ENCODE measurements at places on chromosomes 7 and 10.

DNA sequence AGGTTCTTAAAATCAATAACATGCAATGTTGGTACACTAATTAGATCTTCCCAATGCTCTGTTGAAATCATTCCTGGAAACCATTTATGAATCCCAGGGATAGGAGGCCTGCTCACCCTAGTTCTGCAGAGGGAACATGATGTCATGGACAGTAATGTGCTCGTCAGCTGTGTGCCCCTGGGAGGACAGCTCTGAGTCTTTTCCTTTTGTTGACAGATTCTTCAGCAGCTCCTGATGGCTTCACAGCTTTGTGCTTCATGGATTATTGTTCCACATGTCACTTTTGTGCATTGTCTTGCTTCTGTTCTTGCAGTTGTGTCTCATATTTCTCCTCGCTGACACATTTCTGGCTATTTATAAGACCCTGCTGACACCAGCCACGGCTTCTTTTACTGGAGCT is 367.5 kb downstream of the CCSER2 start:
- DNase-seq: no peak

- no peak for DNase-seq
Measured at GRCh38 chr7:127581716-127582115, 3.7 kb downstream of the GCC1 start.

GRCh38 chr7:150820578-150821198 is 20.1 kb downstream of the TMEM176A start:
- no peak for DNase-seq

GRCh38 chr10:73493781-73494180 is 2.0 kb downstream of the PPP3CB start:
- peak; percentile 60 for DNase-seq

- DNase-seq: no peak
Measured at GRCh38 chr7:11956991-11957390, 125.0 kb upstream of the THSD7A start.

DNA sequence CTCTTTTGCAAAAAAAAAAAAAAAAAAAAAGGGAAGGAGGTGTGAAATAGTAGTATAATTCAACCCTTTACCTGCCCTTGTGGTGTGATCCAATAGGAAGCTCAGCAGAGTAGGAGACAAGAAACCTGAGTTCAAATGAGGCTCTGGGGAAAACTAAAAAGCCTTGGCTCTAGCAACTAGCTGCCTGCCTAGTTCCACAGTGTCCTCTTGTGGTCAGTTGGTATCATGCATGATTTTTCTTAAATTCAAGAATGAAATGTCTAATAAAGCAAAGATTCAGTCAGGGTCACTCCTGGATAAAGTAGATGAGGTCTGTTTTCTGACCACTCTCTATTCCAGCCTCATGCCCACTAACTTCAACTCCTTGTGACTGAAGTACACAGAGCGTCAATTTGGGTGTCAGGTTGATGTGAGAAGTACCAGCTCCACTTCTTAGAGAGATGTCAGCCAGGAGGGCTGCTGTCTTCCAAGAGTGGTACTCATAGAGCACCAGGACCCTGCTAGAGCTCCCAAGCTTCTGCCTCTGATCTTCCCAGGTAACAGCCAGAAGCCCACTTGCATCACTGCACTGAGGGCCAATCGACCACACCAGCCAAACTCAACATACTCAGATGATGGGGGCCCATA is 10.5 kb downstream of the LSM5 start:
- peak; percentile 44 for DNase-seq

GRCh38 chr7:50733552-50733951 is 49.1 kb downstream of the GRB10 start:
- DNase-seq: peak; percentile 69

DNA sequence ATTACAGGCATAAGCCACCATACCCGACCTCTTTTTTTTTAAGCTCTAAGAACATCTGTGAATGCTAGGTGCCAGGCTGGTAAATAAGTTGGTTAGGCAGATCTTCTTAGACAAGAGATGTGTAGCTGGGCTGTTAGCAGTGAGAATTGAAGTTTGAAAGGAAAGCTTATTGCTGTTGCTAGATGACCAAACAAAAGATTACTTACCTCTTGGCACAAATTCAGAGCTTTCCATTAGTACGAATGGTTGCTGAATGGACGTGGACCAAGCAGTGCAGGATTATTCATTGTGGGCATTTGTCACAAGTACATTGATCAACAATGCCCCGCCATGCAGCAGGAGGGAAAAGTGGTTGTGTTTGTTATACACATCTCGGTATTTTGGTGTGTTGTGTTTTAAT is 131.2 kb downstream of the GFRA1 start:
- no peak for DNase-seq

- DNase-seq: no peak
Measured at GRCh38 chr7:47649919-47650318, 68.0 kb upstream of the TNS3 start.

DNA sequence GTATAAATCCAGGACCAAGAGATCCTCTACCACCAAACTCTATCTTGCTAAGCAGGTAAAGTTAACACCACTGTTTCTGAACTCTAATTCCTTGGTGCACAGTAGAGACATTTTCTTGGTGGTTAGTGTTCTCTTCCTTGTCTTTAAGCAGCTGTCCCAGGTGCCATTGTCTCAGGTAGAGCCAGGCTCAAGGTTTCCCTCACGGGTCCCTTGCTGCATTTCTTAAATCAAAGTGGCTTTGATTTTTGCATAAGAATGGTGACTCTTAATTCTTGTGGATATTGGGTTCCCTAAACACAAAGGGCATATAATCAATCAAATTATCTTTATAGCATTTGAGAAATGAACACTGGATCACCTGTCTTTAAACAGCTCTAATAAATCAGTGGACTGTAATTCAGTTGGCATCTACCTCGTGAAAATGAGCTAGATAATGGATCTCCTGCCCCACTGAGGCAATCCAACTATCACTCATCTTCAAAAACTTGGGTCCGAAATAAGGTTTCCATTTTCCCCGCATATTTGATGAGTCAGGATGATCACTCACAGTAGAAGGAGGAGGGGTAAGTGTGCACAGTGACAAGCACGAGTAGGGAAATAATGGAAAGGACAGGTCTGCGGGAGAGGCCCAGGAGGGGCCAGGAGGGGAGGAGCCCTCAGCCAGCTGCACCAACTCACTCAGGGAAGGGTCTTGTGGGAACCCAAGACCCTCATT is 2.4 kb downstream of the ABCC2 start:
- no peak for DNase-seq

Data from PC-9 (cell line).